ENCODE measurements at places on chromosomes 3 and 15.

- DNase-seq = no peak
These were observed 26.6 kb downstream of the TMEM45A start for GRCh38 chr3:100518983-100519382.

- no peak for DNase-seq
These were observed 91.5 kb upstream of the C3orf80 start for GRCh38 chr3:160133757-160134156.

GRCh38 chr3:11770477-11771391, 76.0 kb downstream of the TAMM41 start:
- DNase-seq = peak; percentile 85

DNA sequence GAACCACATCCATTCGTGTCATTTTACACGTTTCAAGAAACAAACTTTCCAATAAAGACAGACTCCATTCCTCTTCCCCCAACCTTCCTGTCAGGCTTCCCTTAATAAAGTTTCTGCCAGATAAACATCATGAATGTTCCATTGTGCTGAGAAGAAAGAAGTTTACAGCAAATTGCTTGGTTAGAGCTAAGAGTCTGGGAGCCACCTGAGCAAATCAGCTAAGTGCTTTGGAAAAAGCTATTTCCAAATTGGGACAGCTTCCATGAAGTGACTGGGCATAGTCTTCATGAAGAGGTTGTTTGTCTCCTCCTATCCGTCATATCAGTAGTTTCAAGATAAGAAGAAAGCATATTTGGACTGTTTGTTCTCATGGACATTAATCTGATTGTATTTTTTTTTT, 77.0 kb downstream of the MAGI1 start:
- no peak for DNase-seq

DNA sequence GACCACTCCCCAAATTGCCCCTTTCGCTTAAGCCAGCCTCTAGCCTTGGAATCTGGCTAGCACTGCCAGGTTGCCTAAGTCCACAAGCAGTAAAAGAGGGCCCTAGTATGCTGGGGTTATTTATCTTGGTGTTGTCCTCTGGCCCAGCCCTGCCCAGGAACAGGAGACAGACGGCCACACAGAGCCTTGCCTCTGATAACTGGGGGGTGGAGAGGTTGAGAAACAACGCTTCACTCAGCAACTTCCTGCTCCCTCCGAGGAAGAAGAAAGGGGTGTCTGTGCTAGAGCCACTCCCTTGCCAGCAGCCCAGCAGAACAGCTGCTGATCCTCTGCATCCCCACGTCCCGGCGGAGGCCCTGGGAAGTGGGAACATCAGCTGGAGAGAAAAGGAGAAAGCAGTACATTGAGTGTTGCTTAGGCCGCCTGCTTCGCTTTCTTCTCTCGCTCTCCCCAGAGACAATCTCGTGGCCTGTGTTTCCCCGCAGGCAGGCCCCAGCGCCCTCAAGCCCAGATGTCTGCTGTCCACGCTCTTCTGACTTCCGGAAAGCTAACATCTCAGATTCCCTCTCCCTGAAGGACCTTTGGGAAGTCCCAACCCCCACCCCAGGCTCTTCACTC, 22.6 kb upstream of the C3orf70 start:
- DNase-seq = no peak

GRCh38 chr15:74631935-74632560, 16.4 kb downstream of the CLK3 start:
- peak; percentile 34 for DNase-seq

DNA sequence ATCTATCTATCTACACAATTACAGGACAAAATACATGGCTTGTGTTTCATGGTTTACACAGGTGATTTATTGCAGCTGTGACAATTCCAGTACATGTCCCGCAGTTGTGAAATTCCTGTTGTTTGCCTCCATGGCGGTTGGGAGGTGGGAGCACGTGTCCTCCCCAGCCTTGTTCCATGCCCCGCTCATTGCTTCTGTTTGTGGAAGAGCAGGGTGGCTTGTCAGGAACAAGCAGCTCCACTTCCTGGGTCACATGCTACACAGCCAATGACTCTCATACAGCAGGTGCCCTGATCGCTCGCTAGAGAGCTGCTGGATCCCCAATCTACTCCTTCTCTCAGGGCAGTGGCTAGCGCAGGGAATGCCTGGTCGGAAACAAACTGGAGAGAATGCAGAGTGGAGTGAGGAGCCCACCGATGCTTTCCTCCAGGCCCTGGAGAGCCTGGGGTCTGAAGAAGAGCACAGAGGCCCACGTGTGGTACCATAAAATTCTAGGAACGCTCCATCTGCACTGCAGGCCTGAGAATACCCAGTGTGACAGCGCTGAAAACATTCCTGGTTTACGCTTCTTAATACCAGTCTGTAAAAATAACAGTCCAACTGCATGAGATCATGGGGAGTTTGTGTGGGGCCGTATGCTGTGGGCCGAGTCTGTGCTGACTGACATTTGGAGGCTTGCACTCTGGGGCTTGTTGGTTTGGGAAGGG, 270.6 kb upstream of the RGMA start:
- DNase-seq = no peak

DNA sequence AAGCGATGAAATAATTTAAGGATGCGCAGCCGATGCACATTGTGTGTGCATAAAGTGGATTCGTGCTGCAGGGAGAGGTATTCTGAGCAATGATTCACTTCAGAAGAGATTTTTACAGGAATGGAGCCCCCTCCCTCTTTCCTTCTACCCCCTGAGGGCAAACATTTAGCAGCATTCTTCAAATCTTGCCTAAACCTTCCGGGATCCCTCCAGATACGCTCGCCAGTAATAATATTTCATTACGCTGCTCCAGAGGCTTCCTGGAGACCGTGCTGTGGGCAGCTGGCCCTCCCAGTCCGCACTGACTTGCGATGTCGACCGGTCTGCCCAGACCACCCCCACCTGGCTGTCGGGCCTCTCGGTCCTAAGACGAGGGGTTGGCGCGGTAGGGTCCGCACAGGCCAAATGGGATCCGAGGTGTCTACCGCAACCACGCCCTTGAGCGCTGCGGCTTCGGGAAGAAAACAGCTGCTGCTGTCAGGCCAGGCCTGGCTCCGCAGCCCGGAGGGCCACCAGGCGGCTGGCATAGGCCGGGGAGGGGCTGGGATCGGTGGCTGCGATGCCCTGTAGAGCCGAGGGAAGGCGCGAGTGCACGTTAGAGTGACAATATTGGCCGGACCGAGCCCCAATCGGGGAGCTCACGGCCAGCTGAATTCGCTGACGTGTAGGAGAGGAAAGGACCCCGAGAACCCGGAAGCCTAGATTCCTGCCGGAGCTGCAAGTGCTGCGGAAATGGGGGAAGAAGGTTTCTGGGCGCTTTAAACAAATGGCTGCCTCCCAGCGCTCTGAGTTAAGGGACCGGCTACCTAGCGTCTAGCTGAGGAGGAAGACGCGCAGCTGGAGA, 14.3 kb downstream of the ZIC4 start:
- DNase-seq = no peak

- DNase-seq = no peak
These were observed 66.5 kb downstream of the CDAN1 start for GRCh38 chr15:42670451-42670850.

DNA sequence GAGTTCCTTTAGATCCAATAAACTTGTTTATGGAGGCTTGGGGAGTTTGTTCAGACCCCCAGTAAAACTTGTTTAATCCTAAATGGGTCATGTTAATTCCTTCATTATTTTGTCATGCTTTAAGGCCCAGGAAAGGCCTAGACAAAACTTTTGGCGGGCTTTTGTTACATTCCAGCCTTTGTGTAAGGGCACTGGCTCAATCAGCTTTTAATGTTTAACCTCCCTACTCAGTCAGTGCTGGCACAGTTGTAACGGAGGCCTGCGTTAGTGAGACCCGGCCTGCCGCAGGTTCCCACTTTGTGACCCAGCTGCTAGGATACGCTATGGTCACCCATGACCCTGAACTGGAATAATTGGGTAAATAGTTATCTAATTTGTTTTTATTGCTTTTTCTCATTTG, 59.2 kb downstream of the OXSM start:
- DNase-seq = no peak

- no peak for DNase-seq
These were observed 692.8 kb downstream of the AGBL1 start for GRCh38 chr15:86772369-86773059.

DNA sequence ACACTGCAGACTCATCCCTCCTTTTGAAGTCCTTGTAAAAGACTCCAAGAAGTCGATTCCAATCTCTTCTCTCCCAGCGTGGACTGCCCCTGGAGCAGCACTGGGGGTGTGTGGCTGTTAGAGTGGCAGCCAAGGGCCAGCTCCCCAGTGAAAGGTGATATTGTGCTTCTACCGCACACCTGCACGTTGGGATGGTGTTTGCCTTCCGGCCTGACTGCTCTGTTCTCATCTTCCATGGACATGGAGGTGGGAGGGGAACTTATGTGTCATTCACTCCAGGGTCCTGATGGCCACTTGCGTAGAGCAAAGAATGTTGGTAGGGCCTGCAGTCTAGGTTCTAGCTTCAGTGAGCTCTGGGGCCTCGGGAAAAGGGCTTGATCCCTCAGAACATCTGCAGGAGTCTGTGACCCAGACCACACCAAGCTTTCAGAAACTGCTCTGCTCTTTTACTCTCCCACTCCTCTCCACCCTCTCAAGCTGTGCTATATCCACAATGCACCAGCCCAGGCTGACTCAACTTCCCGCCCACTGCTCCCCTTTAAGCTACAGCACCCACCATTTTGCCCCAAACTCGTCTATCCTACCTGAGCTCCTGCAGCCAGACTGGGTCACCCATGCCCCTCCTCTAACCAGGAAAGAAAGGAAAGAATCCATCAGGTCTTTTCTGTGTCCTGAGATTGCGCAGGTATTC, 31.3 kb downstream of the LIPC start:
- no peak for DNase-seq

DNA sequence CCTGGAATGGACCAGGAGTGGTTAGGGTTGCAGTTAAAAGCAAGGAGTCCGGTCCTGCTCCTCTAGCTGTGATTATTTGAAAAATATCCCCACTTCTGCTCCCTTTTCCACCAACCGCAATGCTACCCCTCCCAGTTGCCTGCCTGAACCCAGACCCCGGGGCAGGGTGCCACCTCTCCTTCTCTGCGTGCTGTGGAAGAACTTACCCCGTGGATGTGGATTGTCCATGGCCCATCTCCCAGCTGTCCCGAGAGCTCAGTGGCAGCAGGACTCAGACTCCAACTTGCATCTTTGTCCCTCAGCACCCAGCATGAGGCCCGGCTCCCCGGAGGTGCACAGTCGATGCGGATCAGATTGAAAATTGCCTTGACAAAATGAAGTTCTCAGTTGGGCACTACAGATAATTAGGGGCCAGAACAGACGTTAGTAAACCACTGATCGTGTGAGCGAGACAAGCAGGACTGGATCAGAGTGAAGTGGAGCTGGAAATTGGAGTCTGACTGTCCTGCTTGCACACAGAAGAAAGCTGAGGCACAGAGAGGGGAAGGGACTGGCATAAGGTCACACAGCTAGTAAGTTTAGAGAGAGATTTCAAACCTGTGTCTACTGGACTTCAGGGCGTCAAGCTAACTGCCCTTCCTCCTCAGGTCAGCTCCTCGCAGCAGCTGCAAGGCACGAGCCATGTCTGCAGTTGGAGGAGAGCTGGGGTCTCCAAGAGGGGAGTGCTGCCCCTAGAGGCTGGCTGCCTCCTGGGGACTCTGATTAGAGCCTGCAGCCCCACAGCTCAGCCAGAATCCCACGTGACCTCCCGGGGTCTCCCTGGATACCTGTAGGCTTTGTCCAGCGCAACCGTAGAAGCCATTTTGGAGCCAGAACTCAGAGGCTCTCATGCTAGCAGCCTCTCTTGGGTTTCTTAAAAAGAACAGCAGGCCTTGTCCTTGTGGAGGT, 14.7 kb downstream of the SLC6A1 start:
- no peak for DNase-seq

DNA sequence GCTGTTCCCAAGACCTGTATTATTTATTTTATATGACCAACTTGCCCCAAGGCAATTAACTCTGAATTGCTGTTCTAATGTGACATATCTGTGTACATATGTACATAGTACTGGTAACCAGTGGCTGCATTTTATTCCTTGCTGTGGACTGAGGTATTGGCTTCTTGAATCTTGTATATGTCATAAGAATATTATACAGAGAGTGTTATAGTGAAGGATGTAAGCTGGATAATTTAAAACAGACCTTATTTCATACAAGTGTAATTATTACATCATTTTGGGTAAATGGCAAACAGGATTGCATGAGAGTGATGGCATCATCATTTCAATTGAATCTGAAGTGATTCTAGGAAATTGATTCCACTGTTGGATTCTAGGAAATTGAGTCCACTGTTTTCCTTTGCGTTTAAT, 32.9 kb downstream of the B3GALNT1 start:
- no peak for DNase-seq

GRCh38 chr3:197753263-197753662, 3.6 kb downstream of the FYTTD1 start:
- DNase-seq = no peak

DNA sequence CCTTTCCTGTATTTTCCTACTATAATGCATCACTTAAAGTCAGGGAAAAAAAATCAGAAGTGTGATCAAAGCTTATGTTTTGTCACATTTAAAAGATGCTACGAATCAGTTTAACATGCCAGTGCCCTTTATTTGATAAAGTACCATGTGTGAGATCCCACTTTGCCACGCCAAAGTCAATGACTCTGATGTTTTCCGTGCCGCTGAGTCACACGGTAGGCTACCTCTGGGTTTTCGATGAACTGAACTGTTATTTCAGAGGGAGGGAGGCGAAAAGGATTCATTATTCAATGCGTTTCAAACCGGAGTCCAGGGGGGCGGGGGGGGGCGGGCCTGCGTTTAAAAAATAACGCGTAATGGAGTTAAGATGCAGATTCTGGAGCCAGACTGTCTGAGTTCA, 203.0 kb downstream of the ABHD5 start:
- DNase-seq = no peak

- DNase-seq = no peak
These were observed 341.4 kb upstream of the ATP11B start for GRCh38 chr3:182451871-182452270.

DNA sequence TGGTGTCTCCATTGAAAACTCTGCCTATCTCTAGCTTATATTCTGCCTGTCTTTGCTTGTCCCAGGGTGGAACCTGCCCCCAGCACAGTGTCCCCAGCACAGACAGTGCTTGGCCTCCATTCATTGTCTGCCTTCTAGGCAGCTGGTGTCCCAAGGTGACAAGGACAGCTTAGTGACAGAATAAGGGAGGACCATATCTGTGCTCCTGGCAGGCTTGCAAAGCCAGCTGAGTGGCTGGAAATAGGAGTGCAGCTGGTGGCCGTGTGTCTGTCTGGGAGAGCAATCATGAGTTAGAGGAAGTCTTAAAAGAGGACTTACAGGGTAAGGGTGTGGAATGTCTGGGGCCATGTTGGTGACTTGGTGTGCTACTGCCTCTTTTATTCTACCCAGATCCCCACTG, 33.4 kb downstream of the SCN5A start:
- no peak for DNase-seq

- DNase-seq = no peak
These were observed 488.8 kb upstream of the DPPA4 start for GRCh38 chr3:109825971-109826810.

GRCh38 chr3:5026046-5026362, 46.8 kb downstream of the BHLHE40 start:
- DNase-seq = no peak

GRCh38 chr3:16494814-16495431, 18.6 kb downstream of the RFTN1 start:
- no peak for DNase-seq

- DNase-seq = no peak
These were observed 136.5 kb downstream of the MAP2K5 start for GRCh38 chr15:67678993-67679392.

GRCh38 chr3:63993653-63994079, 29.6 kb downstream of the PSMD6 start:
- peak; percentile 54 for DNase-seq

GRCh38 chr3:11307830-11308432, 35.7 kb downstream of the ATG7 start:
- no peak for DNase-seq
